GM23248 (cell line): ENCODE measurements at places on chromosomes 2 and 18.

DNA sequence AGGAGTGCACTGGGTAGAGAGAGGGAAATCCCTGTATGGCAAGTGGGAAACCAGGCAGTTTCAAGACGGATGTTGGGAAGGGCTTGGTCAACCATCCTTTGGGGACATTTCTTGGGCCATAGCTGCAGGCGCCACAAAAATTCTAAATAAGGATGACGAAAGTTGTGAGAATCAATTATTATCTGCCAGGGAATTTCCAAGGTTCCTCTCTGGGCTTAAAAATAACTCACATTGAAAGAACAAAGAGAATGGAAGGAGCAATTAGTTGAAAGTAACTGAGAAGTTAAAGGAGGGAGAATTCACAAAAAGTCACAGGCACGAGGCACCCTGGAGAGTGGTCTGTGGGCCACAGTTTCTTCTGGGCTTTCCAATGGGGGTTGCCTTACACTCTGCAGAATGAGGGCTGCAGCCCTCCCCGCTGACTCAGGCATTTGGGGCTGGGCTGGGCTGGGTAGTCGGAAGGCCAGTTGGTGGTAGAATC, 195.7 kb downstream of the SMAD7 start:
- DNase-seq, result no peak

DNA sequence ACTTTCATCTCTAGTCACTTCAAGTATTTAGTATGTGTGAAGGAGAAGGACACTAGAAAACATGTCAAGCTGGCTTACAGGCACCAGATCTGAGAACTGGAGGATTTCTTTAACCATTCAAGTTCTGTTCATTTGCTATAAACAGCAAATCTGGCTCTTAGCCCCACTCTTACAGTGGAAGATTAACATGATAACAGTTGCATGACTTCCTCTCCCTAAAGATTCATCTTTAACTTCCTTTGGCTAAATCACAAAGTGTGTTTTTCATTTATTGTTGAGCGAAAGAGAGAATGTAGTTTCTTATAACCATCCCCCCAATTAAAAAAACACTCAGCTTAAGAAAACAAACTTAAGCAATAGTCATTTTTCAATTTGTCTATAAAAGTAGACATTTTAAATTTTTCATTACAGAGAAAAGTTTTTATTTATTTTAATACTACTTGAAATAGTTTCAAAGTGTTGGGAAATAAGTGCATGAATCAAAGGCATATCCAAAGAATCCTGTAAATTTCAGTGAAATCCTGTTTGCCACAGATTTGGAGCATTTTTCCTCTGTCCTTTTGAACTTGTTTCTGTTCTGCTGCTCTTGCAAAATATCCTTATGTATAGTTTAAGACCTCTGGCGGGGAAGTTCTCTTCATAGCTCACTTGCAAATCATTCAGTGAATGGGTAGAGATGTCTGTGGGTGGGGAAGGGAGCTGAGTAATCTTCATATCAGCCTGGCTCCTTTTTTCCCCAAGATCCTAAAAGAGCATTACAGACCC, 241.0 kb upstream of the RBBP8 start:
- peak; percentile 95 for DNase-seq

- no peak for DNase-seq
These were observed 66.7 kb upstream of the RTN4 start for GRCh38 chr2:55116966-55117365.

- peak; percentile 93 for DNase-seq
These were observed 43.3 kb upstream of the ZFP36L2 start for GRCh38 chr2:43269706-43270105.
